ENCODE measurements at places on chromosomes 5 and 9.

DNA sequence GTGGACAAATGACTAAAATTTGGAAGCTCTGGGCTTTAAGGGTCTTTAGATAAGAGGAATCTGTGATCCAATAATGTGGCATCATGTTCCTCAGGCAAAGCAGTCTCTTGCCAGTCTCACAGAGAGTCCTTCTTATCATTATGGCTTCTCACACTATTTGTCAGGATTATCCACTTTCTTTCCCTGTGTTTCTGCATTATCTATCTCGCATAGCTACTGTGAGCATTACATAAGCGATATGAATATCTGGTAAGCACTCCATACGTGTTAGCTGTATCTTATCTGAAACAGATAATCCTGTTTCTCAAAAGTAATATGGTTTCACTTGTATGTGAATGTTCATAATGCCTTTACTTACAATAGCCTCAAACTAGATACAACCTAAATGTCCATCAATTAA lies 9.6 kb downstream of the MCC start:
- no peak for DNase-seq

DNA sequence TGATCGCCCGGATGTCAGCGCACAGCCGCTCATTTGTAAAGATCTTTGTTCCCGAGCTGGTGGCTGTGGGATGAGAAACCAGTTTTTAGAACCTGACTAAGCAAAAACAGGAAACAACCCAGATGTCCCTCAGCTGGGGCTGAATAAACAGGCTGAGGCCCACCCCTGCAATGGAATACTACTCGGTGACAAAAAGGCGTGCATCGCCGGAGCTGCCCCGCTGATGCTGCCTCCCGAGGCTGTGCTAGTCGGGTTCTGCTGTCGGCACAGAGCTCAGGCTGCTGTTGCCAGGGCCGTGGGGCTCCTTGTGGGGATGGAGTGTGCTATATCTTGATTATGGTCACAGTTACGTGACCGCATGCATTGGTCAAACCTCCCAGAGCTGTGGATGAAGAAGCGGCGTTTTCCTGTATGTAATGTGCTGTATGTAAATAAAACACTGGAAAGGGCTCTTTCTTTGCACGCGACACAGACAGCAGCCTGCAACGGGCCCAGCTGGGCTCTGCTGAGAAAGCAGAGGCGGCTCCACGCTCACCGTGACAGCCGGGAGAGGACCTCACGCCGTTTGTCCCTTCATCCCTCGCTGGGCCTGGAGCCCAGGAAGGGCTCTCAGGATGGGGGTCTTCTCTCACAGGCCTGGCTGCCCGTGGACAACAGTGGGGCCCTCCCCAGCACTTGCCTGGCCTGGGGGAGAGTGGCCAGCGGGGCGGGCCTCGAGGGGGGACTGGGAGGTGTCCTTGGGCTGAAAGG lies 51.5 kb upstream of the RNU6ATAC start:
- no peak for DNase-seq

DNA sequence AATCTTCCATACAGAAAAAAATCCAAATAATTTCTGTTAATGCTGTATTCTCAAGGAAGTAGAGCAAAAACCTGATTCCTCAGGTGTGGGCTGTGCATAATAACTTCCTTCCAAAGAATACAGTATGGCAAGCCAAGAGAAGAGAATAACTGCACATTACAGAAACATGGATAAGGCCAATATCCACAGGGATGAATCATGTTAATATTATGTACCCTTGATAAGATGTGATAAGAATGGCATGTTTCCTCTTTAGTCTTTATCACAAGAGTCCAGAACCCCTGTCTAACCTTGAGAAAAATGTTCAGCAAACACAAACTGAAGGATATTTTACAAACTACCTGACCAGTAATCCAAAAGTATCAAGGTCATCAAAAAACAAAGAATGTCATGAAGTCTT lies 795.8 kb downstream of the SEMA5A start:
- no peak for DNase-seq

- DNase-seq = no peak
These were observed 246.9 kb upstream of the GAS1 start for GRCh38 chr9:87193925-87194868.

GRCh38 chr5:42887097-42887496 lies 75.4 kb upstream of the SELENOP start:
- DNase-seq = no peak

DNA sequence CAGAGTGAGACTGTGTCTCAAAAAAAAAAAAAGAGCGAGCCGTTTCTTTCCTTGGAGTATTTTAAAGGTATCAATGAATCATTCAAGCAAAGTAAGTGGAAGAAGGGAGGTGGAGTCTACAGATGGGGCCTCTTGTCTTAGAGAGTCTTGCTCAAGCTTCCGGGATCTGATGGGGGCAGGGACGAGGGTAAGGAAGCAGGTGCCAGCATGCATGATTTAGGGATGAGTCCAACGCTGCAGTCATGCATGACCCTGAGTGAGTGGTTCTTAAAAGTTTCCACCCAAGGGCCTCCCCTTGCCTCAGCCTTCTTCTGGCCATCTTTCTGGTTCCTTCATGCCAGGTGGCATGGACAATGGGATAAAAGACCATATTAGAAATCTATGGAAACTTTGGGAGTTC lies 79.6 kb downstream of the MYO10 start:
- DNase-seq = no peak

- DNase-seq = no peak
These were observed 5.0 kb upstream of the POLR1E start for GRCh38 chr9:37480759-37481158.

GRCh38 chr5:76332102-76332501 lies 71.0 kb upstream of the IQGAP2 start:
- DNase-seq = no peak

- peak; percentile 69 for DNase-seq
These were observed 90.0 kb downstream of the PRRT1B start for GRCh38 chr9:131635285-131635684.

DNA sequence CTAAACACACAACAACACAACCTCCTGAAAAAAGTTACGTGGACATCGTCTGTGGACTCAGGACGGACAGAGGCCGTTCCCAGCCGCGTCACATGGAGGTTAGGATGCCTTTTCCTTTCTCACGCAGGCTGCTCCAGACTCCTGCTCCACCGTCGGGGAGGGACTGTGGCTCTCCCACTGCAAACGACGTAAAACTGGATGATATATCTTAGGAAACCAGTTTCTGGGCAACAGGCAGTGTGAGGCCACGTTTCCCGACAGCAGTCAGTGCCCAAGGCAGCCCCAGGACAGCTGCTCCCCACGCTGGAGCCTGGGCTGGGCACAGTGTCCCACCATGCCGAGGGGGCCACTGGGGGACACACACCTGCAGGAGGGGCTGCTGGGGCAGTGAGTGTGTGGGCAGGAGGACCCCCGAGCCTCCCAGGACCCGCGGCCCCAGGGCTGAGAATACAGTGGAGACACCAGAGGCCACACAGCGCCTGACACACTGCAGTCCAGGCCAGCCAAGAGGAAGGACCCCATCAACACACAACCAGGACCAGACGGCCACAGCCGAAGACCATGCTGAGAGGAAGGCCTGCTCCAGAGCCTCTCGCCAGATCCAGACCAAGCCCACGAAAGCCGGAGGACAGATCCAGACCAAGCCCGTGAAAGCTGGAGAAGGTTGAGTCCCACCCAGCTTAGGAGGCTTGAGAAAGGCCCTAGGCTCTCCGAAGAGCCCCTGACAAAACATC lies 26.2 kb downstream of the EXD3 start:
- no peak for DNase-seq

GRCh38 chr5:159657771-159658170 lies 258.5 kb upstream of the ADRA1B start:
- no peak for DNase-seq

DNA sequence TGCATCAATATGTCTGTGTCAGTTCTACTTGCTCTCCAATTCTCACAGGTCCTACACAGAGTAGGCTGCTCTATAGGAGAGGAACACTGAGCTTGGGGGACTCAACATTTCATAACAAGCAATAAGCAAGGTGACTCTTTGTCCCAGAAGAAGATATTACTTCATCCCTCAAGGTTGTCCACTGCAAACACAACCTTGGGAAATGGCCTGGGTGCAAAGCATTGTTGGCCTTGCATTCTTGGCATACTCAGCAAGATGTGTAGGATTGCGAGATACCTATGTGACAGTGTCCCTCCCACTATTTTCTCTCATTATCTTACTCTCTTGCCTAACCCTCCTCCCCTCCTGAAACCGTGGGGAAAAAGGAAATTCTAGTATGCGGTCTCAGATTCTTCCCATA lies 169.8 kb upstream of the FREM1 start:
- DNase-seq = no peak

DNA sequence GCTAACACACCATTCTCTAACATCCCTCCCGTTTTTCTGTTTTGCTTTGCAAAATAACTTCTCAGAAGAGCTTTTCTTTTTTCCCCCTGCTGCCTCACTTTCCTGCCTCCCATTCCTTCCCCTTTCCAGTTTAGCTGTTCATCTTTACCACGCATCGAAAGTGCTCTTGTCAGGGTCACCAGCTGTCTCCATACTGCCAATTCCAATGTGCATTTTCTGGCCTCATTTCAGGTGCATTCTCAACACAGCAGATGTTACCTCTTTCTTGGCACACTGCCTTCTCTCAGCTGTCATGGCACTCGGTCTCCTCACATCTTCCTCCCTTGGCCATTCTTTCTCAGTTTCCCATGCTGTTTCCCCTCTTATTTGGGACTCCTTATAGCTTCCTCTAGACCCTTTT lies 9.5 kb downstream of the ARSK start:
- DNase-seq = no peak

- no peak for DNase-seq
These were observed 26.8 kb downstream of the PAEP start for GRCh38 chr9:135588371-135588770.

DNA sequence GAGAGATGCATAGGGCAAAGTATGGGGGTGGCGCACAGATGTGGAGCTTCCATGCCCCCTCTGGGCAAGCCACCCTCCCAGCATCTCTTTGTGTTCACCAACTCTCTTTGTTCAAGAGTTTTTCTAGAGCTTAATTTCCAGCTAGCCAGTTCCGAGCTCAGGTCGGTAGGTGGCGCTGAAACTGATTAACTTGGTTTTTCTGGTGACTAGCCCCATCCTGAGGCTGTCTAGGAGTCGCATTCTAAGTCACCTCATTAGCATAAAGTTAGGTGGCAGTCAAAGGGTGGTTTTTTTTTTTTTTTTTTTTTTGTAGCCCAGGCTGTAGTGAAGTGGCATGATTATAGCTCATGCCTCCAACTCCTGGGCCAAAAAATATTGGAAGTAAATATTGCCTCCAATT lies 476.4 kb downstream of the KDM4C start:
- no peak for DNase-seq

GRCh38 chr5:113546703-113547183 lies 33.2 kb downstream of the YTHDC2 start:
- no peak for DNase-seq

- DNase-seq = no peak
These were observed 791.2 kb downstream of the MAT2B start for GRCh38 chr5:164296603-164297080.

GRCh38 chr9:132147839-132148238 lies 14.0 kb upstream of the NTNG2 start:
- no peak for DNase-seq

DNA sequence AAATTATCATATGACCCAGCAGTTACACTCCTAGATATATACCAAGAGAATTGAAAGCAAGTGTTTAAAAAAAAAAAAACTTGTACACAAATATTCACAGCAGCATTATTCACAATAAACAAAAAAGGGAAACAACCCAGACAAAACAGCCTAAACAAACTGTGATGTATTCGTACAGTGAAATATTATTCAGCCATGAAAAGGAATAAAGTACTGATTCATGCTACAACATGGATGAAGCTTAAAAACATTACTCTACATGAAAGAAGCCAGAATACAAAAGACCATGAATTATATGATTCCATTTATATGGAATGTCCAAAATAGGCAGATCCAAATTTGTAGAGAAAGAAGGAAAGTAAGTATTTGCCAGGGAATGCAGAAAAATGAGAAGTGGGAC lies 161.1 kb downstream of the CWC27 start:
- DNase-seq = no peak

- DNase-seq = no peak
These were observed 4.3 kb downstream of the RASGRF2 start for GRCh38 chr5:80964491-80964890.

DNA sequence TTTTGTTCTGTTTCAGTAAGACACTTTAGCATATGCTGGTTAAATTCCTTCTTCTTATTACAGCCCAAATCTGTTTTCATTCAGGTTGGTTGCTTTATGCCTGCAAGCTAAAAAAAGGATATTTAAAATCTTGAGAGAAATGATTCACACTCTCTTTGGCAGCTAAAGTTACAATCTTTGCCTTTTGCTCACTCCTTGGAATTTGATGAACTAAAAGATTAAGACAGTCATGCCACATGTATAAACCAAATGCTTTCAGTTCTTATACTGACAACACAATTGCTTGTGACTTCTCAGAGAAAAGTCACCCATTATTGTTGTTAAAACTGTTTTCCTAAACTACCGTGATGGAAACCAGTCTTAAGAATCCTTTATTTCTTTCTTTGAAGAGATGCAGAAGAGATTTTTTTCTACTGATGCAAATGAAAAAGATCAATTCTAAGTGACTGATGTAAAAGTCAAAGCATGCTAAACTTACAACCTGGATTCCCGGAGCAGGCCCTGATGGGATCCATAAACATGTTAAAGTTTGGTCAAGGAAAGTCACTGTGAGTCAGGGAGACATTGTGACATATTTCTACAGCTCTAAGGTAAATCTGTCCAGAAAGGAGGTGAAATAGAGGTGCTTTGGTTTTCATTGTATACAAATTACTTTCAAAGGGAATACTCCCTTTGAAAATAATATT lies 144.2 kb upstream of the CDH10 start:
- no peak for DNase-seq

DNA sequence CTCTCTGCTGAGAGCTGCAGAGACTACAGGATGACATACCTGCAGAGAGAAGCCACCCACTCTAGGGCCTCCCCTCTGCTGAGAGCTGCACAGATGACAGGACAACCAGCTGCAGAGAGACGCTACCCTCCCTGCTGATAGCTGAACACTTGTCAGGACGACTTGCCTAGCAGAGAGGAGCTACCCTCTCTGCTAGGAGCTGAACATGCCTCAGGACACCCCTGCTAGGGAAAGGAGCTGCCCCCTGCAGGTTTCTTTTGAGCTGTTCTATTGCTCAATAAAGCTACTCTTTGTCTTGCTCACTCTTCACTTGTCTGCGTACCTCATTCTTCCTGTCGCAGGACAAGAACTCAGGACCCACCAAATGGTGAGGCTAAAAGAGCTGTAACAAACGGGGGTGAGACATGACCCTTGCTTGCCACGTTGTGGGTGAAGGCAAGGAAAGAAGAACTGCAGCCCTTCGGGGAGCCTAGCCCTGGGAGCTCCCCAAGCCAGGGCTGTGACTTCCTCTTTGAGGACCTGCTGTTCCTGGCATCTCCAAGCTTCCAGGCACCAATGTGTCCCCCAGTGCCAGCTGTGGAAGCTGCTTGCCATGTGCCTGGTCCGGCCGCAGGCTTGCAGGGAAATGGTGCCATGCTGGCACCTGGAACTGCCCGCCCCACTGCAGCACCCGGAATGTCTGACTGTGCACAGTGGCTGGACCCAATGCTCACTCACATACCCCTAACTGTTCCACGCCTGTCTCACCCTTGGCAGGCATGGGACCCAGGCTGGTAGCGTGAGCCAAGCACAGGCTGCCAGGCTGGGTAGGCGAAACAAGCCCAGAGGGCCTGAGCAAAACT lies 5.1 kb upstream of the TESK1 start:
- no peak for DNase-seq

GRCh38 chr5:143231973-143232812 lies 171.3 kb downstream of the NR3C1 start:
- DNase-seq = no peak

GRCh38 chr9:89204801-89205200 lies 26.2 kb upstream of the SHC3 start:
- no peak for DNase-seq
